ENCODE measurements at places on chromosomes 5 and 9.

DNA sequence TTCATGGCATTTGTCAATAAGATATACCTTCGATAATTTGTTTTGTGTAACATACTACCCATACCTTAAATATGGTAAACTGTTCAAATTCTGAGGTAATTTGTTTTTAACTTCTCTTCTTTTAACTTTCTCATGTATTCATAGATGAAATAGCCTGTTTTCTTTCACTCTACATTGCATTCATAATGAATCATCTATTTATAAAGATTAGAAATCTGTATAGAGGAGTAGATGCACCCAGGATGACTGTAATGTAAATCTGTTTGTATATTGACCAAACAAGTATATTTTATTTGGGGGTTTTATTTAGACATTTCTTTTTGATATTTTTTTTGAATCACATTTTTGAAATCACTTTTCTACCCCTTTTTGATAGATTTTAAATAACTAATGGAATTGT, 144.6 kb downstream of the CD180 start:
- DNase-seq = no peak

- peak; percentile 34 for DNase-seq
Observed at GRCh38 chr5:135013947-135014570, 20.0 kb downstream of the PITX1 start.

DNA sequence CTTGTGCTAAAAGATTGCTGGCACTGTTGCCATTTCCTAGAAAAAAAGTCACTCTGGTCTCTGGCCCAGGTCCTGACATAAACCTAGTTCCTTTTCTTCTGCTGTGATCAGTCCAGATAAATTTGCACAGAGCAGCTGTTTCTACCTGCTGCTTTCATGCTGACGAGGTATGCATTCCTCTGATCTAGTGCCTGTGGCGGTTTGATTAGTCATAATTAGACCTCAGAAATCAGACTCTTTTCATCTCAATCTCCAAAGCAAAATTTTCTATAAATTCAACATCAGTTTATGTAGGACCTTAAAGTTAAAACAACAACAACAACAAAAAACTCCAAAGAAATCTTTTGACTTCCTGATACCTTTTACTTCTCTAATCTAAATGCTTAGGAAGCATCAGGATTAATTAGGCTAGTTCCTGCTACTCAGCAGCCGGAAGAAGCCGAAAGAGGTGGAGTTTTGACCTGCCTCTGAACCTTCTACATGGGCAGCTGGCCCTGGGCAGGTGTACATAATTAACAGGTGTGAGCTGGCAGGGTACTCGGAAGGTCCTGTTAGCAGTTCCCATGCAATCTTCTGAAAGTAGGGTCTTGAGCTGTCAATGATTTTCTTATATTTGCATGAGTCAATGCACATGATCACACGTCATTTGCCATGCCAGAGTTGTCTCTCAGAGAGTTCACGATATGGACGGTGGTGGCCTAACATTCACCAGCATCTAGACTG, 83.3 kb upstream of the CCDC112 start:
- DNase-seq = no peak

GRCh38 chr5:173786286-173787187, 101.6 kb upstream of the CPEB4 start:
- no peak for DNase-seq

DNA sequence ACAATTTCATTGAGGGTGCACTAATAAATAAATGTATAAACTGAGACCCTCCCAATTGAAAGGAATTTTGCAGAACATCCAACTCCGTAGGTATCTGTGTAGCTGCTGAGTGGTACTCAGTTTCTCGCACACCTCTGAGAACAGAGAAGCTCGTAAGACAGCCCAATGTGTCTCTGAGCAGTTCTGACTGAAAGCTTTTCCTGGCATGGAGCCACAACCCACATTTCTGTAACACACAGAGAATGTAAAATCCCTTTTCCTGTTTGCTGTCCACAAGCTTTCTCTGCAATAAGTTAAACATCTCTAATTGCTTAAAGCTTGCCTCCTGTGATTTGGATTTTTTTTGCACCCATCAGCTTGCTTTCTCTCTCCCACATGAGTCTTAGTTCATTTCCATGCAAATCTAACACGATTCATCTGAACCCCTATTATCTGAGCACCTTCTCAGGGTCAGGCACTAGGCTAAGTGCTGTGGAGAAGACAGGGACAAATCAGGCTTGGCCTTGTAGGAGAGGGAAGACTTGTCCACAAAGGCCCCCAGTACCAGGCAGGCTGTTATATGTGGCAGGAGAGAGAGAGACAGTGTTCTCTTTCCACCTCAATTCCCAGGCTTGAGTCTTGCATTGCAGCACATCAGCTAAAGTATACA, 44.2 kb upstream of the COL15A1 start:
- DNase-seq = no peak

DNA sequence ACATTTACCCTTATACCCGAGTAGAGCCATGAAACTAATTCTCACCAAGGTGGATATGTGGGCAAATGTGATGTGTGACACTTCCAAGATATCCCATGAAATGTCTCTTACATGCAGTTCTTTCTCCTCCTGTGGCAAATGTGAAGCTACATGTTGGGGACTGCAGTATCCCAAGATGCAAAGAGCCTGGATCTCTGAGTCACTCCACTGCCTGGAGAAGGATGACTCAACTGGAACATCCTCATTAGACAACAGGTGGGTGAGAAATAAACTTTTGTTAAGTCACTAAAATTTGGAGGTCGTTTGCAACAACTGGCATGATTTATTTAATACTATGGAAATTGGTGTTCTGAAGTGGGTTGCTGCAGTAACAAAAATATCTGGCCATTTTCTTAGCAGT, 36.5 kb upstream of the TENT4A start:
- no peak for DNase-seq

DNA sequence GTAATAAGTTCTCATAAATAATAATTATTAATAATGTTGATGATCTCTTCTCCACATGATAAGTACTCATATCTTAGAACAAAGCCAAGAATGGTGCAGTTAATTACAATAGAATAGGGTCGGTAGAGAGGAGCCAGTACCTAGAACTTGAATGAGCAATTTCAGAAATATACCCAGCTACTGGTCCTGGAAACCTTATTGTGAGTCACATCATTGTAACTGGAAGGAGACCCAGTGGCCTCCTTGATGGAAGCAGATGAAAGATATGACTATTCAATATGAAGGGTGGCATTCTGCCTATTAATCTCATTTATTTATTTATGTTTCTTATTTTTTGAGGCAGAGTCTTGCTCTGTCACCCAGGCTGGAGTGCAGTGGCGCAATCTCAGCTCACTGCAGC, 37.7 kb upstream of the SHOC1 start:
- no peak for DNase-seq

DNA sequence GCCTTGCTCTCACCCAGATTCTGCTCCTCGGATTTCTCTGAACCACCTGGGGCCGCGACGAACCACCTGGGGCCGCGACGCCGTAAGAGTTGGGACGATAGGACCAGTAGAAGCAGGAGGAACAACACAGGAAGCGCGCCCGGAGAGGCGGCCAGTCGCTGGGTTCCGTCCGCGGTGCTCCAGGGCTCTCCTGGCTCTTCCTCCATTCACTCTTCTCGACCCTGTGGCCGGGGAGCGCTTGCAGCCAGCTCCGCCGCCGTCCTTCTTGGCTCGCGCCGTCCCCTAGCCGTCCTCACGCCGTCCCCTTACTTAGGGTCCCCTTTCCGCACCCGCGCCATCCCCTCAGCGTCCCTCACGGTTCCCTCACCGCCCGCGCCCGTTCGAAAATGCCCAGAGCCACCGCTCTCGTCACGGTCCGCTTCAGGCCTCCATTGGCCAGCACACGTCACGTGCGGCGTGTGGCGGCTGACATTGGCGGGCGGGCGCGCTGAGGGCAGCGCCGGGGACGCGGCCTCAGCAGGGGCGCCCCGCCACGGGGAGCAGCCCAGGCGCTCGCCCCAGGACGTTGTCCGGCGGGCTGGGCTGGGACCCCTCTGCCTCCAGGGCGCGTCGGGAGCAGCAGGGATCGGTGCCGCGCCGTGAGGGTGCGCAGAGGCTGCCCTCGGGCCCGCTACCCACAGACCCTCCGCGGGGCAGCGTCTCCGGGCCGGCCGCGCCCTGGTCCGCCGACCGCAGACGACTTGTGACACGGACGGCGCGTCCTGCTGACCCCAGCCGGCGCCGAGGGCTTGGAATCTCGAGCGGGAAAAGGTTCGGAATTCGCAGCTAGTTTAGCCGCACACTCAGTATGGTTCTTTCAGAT, 53.7 kb upstream of the PTPDC1 start:
- peak; percentile 69 for DNase-seq

GRCh38 chr5:165594693-165595092, 2089.3 kb downstream of the MAT2B start:
- DNase-seq = no peak

DNA sequence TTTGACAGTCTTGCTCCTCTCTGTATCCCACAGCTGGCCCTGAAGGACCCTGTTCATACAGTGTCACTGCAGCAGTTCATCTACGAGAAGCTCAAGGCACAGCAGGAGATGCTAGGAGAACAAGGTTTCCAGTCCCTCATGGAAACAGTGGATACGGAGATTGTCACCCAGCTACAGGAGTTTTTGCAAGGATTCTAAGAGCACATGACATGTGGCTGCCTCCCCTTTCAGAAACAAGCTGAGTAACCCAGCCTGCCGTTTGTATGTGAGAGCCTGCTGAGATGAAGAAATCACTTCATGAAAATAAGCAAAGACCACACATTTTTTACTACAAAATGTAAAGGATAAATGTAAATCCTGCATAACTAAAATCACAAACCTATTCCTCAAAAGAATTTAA, 48.5 kb downstream of the LRRC70 start:
- DNase-seq = no peak

DNA sequence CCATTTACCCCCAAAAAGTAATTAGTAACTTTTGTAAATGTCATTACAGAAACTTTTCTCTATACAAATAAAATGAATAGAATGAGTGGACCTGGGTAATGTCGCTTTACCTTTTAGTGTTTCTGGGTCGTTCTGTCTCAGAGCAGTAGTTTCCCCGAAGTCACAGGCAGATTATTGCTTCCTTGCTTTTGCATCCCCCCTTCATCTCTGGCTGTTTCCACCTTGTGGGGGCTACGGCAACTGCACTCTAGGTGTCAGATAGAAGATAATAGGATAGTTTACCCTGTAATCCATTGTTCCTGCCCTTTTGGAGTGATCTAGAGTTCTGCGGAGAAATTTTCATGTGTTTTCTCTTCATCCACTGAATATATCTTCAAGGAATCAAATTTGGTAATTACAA, 68.7 kb downstream of the PRR16 start:
- DNase-seq = no peak

GRCh38 chr9:35533398-35533797, 43.5 kb downstream of the RUSC2 start:
- DNase-seq = no peak

DNA sequence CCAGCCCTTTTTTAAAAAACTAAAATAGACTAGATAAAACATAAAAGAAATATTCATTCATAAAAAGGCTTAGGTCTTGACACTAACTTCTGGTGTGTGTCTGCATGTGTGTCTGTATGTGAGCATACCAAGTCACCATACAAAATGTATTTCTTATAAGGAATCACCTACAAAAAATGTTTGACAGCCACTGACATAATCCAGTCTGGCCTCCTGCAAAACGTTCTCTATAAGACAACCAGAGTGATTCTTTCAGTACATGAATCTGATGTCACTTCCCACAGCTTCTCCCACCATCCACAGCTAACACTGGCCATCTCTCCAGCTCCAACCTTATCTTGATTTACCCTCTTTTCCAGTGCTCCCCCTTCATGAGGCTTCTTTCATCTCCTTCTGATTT, 192.3 kb downstream of the TLE1 start:
- no peak for DNase-seq

DNA sequence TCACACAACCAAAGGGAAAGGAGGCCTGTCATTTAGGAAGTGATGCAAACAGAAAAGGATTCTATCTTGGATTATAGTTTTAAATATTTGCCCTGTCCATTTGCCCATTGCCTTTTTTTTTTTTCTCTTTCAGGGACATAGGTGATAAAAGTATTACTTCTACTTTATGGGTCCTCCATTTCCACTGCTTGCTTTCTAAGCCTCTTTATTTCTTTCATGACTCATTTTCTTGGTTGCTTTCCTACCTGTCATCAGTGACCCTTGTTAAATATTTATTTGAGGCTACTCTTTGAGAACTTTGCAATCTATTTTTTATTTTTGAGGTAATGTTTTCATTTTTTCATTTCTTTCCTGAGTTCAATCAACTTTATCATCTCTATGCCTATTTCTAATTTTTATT, 522.9 kb upstream of the ARRDC3 start:
- DNase-seq = no peak

- DNase-seq = no peak
Observed at GRCh38 chr9:138072897-138073296, 195.3 kb downstream of the CACNA1B start.
